SJSA1 (cell line): ENCODE measurements at places on chromosomes 7 and 10.
A peak's percentile ranks its signal among the peaks of the same experiment; 100 is the strongest.

GRCh38 chr10:97499561-97500296 is 1.0 kb downstream of the UBTD1 start:
- H3K36me3 ChIP-seq: 0 out of 2 replicates have a peak, but pooled peaks cover 12% of the 10 kb centered on the region
- no peak for DNase-seq
- peak overlapping the region; percentile 73 for H3K4me3 ChIP-seq
- H3K4me1 ChIP-seq: peaks cover 9% of the 10 kb centered on the region; the same call in 1 of the 2 replicates

GRCh38 chr7:130699686-130700085 is 13.3 kb upstream of the TSGA13 start:
- H3K36me3 ChIP-seq: no peaks in the 10 kb centered on the region
- no peaks in the 10 kb centered on the region for H3K4me1 ChIP-seq
- peaks cover 5% of the 10 kb centered on the region for H3K27me3 ChIP-seq

GRCh38 chr7:98836811-98837629 is 32.8 kb downstream of the TMEM130 start:
- H3K27ac ChIP-seq: no peak overlapping the region
- H3K4me1 ChIP-seq: peaks cover 11% of the 10 kb centered on the region; the same call in 1 of the 2 replicates
- no peaks in the 10 kb centered on the region for H3K36me3 ChIP-seq
- H3K4me3 ChIP-seq: no peak overlapping the region
- peak; percentile 43 for DNase-seq
- no peaks in the 10 kb centered on the region for H3K27me3 ChIP-seq

DNA sequence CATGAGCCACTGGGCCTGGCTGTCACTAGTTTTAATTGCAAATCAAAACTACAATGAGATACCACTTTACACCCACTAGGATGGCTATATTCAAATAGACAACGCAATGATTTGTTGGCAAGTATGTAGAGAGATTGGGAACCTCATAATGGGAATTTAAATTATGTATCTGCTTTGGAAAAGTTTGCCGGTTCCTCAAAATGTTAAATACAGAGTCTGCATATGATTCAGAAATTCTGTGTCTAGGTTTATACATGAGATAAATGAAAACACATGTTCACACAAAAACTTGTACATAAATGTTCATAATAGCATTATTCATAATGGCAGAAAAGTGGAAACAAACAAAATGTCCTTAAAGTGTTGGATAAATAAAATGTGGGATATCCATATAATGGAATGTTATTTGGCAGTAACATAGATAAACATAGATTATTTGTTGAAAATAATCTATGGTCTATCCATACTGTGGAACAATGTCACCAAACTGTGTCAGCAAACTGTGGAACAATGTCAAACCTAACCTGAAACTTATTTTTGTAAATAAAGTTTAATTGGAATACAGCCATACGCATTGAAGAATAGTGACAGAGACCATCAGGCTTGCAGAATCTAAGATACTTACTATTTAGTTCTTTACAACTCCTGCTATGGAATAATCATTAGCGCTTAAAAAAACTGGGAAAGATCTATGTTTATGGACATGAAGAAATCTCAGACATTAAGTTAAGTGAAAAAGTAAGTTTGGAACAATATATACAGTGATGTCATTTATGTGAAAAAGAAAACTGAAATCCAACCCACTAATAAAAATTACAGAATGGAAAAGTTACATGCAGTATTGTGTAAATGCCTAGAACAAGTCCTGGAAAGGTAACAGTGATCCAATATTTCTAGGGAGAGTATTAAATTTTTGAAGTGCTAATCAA is 70.9 kb downstream of the CCDC7 start:
- no peaks in the 10 kb centered on the region for H3K36me3 ChIP-seq
- H3K4me3 ChIP-seq: no peak overlapping the region
- DNase-seq: no peak
- no peaks in the 10 kb centered on the region for H3K27me3 ChIP-seq
- H3K27ac ChIP-seq: no peak overlapping the region
- no peaks in the 10 kb centered on the region for H3K4me1 ChIP-seq
